ENCODE measurements at places on chromosomes 2 and 18.
A peak's percentile ranks its signal among the peaks of the same experiment; 100 is the strongest.

DNA sequence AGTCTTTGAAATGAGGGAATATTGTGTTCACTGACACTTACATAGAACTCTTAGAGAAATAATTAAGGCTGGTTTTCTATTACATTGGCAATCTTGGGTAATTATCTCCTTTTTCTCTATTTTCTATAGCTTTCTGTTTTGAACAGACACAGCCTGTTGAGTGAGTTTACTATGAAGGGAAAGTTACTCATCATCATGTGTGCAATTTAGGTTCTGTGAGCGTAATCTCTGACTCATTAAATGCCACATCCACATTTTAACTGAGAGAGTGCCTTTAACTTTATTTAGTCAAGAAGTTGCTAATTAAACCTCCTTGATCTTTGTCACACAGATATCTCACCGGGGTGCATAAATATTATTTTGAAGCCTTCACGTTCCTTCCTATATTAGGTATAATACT, 174.0 kb upstream of the SLC8A1 start:
- DNase-seq, result no peak

DNA sequence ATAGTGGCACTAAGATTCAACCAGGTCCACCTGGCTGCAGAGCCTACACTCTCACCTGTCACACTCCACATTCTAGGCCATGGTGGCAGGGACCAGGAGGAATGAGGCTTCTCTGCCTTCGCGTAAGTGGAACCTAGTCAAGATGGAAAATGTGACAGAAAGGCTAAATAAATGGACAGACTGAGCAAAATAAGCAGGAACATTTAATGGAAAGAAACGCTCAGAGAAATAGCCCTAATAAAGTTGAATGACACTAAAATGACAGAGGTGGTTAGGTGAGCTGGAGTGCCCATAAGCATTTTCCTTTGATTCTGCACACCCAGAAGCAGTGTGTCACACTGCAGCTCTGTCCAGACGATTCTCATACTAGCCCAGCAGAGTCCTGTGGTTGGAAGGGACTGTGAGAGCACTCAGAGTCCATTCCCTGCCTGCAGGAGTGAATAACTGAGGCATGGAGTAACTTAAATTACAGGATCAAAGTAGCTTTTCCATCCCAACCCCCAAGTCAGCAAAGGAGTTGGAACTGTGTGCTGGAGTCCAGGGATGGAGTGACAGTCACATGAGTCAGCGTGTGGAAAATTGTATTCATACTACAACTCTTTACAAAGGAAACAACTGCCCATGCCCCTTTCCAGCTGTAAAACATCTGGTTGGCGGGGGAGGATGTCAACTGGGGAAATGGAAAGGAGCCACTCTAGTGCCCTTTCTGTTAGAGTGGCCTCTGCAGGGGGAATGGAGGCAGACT, 105.4 kb upstream of the LGALSL start:
- DNase-seq, result no peak

GRCh38 chr2:16739778-16740581, 74.3 kb upstream of the CYRIA start:
- DNase-seq, result no peak

GRCh38 chr2:79729532-79729931, 216.7 kb downstream of the CTNNA2 start:
- DNase-seq, result no peak

- no peak for DNase-seq
Measured at GRCh38 chr2:9199716-9200632, 6.6 kb upstream of the ASAP2 start.

DNA sequence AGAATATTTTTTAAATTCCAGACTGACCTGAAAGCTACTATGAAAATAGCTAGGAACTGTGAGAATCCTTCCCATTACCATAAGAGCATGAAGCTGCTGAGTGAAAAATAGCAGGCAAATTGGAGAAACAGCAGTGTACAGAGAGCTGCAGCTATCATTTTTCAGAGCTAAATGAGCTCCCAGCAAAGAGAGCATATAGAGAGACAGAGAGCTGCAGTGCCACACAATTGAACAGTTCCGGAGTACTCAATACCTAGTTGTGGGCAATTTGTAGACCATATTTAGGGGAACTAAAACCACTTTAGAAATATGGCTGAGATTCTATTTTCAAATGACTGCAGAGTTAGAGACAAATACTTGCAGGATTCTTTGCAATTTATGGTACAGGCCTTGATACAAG, 645.3 kb downstream of the STK39 start:
- no peak for DNase-seq

- DNase-seq, result no peak
Measured at GRCh38 chr2:227877421-227878310, 6.2 kb downstream of the DAW1 start.

GRCh38 chr2:6877402-6878304, at the start of gene RSAD2:
Gene RSAD2, plus strand, starts transcription at chr2:6877777. Its CDS starts 24 bp downstream, at chr2:6877801.
- no peak for DNase-seq

DNA sequence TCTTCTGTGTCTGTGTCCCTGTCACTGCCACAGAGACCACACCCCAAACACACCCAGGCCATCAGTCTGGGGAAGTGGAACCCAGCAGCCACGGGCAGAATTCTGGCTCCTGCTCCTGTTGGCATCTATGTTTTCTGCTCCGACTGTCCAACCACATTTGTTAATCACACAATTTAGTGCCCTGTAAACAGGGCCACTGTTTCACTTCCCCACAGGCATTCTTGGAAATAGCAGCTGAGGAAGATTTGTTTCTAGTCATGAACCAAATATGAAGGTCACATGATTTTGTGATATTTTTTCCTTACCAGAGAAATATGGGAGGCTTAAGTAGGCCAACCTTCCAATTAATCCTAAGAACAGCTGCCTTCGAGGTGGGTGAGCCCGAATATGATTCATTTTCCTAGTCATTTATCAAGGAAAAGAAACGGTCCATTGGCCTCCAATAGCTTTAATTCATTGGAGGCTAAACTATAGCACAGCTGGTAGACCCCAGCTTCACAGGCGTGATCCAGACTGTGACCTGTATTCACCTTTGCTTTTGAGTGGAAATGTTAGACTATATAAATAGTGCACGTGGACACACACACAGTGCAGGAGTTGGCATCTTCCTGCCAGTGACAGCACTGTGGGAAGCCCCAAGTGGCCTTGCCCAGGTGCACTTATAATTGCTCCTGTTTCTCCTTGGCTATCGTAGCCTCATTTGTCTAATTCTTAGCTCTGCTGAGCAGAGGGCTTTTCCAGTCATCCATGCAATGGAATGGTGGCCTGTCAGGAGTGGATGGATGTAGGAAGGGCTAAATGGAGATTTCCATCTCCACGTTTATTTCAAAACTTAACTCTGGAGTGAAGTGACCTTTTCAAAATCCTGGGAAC, 267.9 kb downstream of the LPIN1 start:
- peak; percentile 10 for DNase-seq

- DNase-seq, result no peak
Measured at GRCh38 chr2:206232287-206233035, 42.0 kb upstream of the ZDBF2 start.
